ENCODE measurements at places on chromosomes 3 and 15.
A peak's percentile ranks its signal among the peaks of the same experiment; 100 is the strongest.

- DNase-seq: no peak
Observed at GRCh38 chr15:52798529-52799101, 8.5 kb upstream of the ONECUT1 start.

- no peak for DNase-seq
Observed at GRCh38 chr3:142366434-142366833, 81.4 kb downstream of the XRN1 start.

- no peak for DNase-seq
Observed at GRCh38 chr3:195907934-195908693, at the start of gene TNK2. TNK2 (minus strand) TSS chr3:195908551; CDS start chr3:195888588, 19,963 bp downstream.

GRCh38 chr3:8621872-8622271 lies 22.7 kb downstream of the SSUH2 start:
- no peak for DNase-seq

GRCh38 chr15:31042751-31043150 lies 51.3 kb upstream of the MTMR10 start:
- DNase-seq: no peak

GRCh38 chr3:123004201-123004918 lies 23.2 kb downstream of the SEMA5B start:
- no peak for DNase-seq

DNA sequence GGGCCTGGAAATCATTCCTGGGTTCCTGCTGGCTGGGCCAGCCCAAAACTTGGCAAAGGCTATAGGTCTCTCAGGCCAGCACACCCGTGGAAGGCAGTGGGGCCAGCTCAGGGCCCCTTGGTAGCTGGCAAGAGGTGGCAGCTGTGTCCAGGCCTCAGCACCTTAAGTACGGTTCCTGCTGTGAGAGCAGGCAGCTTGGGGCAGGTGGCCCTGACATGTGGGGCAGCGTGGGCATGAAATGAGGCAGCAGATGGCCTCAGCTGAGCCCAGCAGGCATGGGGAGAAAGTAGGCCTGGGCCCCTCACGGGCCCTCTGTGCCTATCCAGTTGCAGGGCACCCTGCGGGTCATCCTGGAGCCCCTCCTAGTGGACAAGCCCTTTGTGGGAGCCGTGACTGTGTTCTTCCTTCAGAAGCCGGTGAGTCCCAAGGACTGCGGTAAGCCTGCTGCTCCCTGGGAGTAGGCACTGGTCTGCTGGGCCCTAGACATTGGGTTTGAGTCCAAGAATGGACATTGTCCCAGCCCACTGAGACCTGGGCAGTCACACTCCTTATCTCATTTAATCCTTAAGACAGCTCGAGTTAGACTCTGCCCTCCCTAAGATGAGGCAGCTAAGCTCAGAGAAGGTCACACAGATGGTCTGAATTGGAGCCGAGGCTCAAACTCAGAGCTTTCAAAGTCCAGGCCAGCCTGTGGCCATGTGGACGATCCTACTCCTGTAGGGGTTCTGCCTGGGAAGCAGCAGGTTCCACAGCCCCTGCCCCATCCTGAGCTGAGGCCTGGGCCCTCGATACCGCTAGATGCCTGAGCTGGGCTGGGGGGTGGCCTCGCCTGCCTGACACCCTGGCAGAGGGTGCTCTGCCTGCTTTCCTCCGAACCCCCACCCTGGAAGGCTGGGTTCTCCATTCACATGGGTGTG lies 25.5 kb downstream of the ESYT3 start:
- no peak for DNase-seq

DNA sequence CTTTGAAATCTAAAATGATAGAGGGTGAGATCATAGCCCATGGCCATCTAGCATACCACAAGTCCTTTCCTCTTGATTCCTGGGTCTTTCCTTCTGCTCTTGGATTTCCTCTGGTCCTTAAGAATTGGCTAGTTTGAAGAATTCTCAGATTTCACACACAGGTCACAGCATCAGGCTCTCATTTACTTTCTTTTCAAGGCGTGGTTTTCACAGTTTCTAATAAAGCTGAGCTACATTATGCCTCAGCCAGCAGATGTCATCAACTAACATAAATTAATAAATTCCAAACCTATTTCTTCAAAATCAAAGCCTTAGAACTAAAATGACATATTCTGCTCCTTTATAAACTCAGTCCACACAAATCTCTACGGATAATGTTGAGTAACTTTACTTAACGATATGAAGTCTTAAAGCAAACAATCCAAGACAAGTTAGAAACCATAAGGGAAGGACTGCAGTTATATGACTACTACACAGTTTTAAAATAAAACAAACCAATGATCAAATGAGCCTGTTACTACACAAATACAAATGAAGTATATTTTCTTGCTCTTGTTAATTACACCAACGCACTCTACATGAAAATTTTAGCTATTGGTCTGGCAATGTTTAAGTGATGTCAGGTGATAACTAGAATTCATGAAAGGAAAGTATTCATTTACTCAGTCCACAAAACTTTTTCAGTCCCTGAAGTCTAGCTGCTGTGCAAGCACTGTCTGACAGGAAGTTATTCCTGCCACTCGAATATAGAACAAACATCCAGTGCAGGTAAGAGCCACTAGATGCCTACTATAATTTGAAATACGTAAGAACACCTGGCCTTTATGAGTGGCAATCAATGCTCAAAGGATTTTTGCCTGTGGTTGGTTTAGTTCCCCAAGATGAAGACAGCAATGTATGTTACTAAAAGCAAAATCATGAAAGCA lies 9.2 kb downstream of the CCDC14 start:
- DNase-seq: no peak

GRCh38 chr3:120025520-120025919 lies 68.7 kb downstream of the GSK3B start:
- no peak for DNase-seq

DNA sequence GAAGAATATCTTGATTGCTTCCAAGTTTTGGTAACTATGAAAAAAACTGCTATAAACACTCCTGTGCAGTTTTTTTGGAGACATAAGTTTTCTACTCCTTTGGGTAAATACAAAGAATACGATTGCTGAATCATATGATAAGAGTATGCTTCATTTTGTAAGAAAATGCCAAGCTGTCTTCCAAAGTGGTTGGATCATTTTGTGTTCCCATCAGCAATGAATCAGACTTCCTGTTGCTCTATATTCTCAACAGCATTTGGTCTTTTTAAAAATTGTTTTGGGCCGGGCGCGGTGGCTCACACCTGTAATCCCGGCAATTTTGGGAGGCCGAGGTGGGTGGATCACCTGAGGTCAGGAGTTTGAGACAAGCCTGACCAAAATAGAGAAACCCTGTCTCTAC lies 14.5 kb downstream of the BTD start:
- DNase-seq: no peak

DNA sequence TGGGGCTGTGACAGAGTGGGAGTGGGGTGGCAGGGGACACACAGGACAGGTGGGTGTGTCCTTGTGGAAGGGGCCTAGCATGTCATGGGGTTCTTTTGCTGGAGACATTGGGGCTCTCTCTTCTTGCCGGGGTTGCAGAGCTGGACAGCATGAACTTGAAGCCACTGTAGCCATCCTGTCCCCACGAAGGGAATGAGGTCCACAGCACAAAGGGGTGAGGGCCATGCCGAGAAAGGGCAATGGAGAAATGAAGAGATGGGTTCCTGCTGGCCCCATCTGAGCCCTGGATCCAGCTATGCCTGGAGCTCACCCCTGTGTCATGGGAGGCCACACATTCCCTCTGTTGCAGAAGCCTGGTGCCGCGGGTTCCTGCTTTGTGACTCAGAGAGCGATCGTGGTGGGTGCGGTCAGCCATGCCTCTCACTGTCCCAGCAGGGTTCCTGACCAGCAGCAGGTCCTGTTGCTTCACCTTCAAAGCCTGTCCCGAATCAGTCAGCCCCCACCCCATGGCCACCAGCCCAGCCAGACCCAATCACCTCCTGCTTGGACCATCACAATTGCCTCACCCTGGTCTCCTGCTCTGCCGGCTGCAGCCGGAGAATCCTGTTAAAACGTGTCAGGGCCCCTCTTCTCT lies 50.0 kb downstream of the DNAJB8 start:
- DNase-seq: no peak

GRCh38 chr3:113141543-113141942 lies 69.8 kb upstream of the BOC start:
- DNase-seq: no peak

DNA sequence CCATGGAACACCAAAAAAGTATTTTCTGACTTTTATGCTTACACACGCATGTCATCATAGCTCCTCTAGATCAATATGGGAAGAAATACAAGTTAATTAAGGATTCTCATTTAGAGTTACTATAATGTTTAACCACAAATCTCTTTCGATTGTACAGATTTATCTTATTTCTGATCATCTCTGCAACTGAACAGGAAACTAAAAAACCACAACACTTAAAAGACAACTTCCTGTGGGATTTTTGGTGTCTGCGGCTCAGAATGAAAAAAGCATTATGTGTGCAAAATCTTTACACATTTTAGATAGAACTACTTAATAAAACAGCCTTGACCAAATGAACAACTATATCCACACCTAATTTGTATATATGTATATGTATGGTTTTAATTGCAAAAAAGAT lies 3.0 kb upstream of the TJP1 start:
- DNase-seq: no peak

DNA sequence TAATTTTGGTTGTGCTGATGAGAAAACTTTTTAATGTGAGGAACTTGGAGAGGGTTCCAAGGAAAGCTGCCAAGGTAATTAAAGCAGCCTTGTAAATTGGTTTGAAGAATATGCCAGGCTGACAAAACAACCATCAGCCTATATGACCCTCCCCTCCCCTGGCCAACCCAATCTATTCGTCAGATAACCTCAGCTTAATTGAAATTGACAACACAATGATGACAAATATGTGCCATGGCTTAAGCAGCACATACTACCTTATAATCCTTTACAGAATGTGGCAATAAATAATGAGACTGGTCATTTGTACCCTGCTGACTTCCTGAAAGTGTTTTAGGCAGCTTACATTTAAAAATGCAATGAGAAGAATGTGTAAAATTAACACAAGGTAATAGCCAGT lies 118.2 kb downstream of the EFHB start:
- DNase-seq: no peak

DNA sequence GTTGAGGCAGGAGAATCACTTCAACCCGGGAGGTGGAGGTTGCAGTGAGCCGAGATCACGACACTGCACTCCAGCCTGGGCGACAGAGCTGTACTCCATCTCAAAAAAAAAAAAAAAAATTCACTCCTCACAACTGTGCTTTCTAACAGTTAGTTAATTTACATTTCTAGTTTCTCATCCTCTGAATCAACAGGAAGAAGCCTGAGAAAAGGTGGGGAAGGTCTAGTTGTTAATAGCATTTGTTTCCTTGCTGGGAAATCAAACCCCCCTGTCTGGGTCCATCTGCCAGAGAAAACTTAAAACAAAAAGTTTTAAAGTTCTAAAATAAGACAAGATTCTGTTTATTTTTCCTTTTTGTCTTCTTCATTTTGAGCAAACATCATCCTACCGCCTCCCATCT lies 62.3 kb downstream of the TMEM39A start:
- no peak for DNase-seq

DNA sequence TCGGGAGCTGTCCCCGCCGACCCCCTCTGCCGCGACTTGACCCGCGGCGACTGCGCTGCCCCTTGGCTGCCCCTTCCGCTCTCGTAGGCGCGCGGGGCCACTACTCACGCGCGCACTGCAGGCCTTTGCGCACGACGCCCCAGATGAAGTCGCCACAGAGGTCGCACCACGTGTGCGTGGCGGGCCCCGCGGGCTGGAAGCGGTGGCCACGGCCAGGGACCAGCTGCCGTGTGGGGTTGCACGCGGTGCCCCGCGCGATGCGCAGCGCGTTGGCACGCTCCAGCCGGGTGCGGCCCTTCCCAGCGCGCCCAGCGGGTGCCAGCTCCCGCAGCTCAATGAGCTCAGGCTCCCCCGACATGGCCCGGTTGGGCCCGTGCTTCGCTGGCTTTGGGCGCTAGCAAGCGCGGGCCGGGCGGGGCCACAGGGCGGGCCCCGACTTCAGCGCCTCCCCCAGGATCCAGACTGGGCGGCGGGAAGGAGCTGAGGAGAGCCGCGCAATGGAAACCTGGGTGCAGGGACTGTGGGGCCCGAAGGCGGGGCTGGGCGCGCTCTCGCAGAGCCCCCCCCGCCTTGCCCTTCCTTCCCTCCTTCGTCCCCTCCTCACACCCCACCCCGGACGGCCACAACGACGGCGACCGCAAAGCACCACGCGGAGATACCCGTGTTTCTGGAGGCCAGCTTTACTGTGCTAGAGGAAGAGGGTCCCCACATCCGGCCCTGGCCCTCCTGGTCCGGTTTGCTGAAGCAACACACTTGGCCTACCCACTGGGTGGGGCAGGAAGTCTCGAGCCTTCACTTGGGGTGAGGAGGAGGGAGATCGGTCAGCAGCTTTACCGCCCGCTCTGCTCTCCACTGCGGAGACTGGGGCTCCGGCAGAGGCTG lies at the start of gene RASSF1:
Gene RASSF1 (minus strand): TSS at position 389 of the 882 bp plus-strand sequence. CDS start 31 bp downstream, at position 358.
- DNase-seq: no peak

GRCh38 chr3:21894459-21895340 lies 143.7 kb upstream of the ZNF385D start:
- no peak for DNase-seq

GRCh38 chr3:39279745-39280517 lies at the start of gene CX3CR1:
CX3CR1 (minus strand) TSS chr3:39280036; CDS start chr3:39266509, 13,527 bp downstream.
- no peak for DNase-seq

DNA sequence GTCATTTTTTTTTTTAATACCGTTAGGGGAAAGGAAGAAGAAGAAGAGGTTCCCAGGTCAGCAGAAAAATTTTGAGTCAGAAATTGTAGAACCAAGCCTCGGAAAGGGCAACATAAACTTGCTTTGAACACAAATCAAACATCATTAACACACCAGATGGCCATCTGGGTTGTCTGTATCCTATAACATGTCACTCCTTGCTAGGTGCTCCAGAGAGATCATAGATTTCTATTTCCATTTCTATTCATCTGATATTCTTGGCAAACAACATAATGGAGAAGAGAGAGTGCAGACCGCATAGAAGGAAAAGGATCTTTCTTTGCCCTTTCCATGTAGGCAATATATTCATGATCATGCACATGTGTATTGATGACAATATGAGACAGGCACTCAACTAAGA lies 129.5 kb upstream of the STT3B start:
- DNase-seq: no peak

DNA sequence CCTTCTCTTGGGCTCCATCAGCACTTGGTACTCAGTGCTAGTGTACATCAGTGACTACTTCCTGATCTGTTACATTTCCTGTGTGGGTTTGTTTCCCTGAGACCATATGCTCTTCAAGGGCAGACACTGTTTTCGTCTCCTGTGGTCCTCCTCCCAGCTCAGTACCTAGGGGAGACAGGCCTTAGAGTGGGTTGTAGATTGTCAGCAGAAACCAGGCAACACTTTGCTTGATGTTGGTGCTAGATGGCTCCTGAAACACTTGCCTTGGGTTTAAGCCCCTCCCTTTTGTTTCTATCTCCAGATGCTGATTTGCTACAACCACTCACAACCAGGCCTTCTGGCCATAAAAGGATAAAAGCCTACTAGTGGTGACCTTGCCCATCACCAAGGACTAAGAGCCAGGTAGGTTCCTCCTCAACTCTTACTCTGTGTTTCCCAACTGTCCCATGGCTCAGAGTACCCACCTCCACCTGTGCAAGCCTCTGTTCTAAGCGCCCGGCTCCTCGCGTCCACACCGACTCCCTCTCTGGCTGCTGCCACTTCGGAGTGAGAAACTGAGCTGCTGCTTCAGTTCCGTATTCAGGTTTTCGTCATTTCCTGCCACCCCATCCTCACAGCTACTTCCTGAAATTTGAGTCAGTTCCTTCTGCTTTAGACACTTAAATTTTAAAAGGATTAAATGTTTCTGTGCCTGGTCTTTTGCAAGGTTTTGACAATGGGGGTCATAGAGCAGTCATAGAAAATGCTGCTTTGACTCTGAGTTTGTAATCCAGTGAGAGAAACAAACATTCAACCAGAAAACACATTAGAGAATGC lies at the start of gene HCLS1:
Gene HCLS1 (minus strand): TSS at position 548 of the 816 bp plus-strand sequence. CDS start 2,556 bp downstream, outside the sequence.
- peak; percentile 28 for DNase-seq

GRCh38 chr3:15506571-15506970 lies 14.9 kb downstream of the COLQ start:
- no peak for DNase-seq

- no peak for DNase-seq
Observed at GRCh38 chr15:88069561-88069960, 187.0 kb downstream of the NTRK3 start.
